ENCODE measurements at places on chromosomes 11 and 22.

GRCh38 chr22:45703758-45704157 lies 32.1 kb downstream of the ATXN10 start:
- no peak for DNase-seq

- DNase-seq = no peak
Observed at GRCh38 chr11:14746857-14747395, 103.3 kb downstream of the PDE3B start.

- no peak for DNase-seq
Observed at GRCh38 chr11:105701098-105701497, 91.2 kb downstream of the GRIA4 start.

DNA sequence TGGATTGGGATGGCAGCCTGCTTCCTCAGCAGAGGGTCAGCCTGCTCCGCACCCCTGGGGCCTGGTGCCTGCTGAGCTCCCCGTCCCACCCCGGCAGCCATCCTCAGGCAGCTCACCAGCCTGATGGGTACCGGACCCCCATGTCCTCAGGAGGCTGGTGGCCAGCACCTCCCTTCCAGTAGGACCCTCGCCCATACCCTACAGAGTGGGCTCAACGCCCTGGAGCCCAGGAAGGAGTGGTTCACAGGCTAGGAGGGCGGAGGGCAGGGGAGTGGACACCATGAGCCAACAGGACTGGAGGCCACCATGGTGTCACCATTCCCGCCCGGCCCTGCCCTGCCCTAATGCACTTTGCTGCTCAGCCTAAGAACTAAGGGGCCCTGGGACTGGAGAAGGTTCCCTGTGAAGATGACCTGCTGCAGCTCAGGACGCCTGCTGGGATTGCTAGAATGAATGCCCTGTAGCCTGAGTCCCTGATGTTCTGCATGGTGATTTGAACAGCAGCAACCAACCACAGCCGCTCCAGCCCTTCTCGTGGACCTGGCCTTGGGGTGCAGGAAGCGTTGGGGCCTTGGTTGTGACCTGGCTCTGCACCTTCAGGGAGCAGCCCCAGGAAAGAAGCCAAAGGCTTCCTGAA lies 1080.8 kb downstream of the BRD1 start:
- no peak for DNase-seq

- DNase-seq = no peak
Observed at GRCh38 chr22:26464312-26464711, 19.3 kb downstream of the HPS4 start.

- DNase-seq = no peak
Observed at GRCh38 chr22:42368379-42369249, 63.6 kb downstream of the NFAM1 start.

GRCh38 chr22:44550711-44551491 lies 52.9 kb upstream of the RTL6 start:
- no peak for DNase-seq

DNA sequence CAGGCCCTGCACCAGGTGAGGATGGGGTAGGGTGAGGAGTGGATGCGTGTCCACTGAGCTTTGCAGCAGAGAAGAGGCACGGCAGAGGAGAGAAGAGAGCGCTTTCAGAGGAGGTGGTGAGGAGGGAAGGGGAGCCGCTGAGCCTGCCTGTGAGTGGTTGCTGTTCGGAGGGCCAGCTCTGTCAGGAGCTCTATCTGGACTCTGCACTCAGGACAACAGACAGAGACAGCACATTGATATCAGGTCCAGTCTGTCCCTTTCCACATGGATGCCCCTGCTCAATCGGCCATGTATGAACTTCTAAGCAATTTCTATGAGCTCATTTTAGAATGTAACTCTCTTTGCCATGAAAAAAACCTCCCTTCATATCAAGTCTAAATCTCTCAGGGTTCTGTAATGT lies 158.6 kb downstream of the KIRREL3 start:
- DNase-seq = no peak

DNA sequence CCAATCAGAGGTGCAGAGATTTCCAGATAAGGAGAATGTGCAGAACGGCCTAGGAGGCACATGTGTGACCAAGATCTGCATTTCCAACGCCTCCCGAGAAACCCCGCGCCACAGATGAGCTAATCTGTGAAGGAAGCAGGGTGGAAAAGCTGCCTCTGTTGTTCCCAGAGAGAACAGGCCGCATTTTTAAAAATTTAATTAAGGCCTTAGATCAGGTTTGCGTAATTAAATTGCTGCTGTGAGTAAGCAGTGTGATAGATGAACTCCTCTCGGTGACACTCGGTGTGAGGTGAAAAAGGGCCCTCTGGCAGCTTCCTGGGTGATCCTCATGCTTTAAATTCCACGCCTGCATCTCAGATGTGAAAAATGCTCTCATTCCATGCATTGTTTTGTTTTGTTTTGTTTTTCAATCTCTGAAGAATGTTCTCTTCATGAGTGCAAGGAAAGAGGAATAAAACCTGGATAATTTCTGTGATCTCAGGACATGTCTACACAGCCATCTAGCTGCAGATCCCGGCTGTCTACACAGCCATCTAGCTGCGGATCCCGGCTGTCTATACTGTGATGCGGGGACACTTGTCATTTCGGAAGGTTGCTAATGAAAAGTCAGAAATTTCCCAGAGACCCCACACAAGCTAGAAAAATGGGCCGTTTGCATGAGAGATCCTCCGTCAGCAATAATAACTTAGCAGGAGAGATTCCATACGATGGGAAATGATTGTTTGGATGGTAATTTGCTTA lies 1398.9 kb downstream of the BRD1 start:
- DNase-seq = no peak

DNA sequence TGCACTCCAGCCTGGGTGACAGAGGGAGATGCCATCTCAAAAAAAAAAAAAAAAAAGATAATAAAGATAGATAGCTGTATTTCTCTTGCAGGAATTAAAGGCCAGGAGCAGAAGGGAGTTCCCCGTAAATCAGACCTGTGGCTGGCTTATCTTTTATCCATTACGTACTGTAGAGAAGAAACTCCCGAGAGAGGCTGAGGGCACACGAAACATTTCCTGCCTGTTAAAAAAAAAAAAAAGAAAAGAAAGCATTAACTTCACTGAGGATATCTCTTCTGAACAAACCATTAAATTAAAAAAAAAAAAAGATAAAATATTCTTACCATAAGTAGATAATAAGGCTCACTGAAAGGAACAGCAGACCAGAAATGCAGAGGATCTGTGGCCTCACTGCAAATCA lies 22.5 kb downstream of the P4HA3 start:
- DNase-seq = no peak
